Neuronal stem cell (in vitro differentiated cells): ENCODE measurements at places on chromosomes 11 and 22.

- DNase-seq: no peak
Measured at GRCh38 chr22:33922349-33922681, 2.0 kb upstream of the LARGE1 start.

DNA sequence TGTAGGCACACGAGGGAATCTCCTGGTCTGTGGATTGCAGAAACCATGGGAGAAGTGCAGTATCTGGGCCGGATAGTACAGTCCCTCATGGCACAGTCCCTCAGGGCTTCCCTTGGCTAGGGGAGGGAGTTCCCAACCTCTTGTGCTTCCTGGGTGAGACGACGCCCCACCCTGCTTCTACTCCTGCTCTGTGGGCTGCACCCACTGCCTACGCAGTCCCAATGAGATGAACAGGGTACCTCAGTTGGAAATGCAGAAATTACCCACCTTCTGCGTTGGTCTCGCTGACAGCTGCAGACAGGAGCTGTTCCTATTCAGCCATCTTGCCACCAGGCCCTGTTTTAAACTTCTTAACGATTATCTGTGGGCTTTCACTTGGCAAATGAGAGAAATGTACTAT lies 157.2 kb upstream of the CARD18 start:
- no peak for DNase-seq

GRCh38 chr11:75499423-75500190 lies 26.1 kb downstream of the GDPD5 start:
- DNase-seq: no peak

DNA sequence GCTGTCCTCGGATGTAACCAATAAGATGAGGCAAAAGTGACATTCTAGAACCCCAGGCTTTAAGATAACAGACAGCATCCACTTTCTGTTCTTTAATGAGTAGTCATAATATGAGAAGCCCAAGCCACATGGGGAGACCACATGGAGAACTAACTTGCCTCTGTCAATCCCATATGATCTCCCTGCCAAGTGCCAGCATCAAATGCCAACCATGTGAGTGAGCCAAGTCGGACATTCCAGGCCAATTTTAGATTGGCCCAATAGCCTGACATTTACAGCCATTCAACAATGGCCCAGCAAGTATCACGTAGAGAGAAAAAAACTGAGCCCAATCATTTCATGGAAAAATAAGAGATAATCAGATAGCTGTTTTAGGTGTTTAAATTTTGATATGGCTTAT lies 2048.3 kb upstream of the RAG2 start:
- DNase-seq: no peak

GRCh38 chr11:40924915-40925314 lies 534.5 kb downstream of the LRRC4C start:
- no peak for DNase-seq

GRCh38 chr11:134800826-134801225 lies 388.8 kb upstream of the B3GAT1 start:
- DNase-seq: no peak

DNA sequence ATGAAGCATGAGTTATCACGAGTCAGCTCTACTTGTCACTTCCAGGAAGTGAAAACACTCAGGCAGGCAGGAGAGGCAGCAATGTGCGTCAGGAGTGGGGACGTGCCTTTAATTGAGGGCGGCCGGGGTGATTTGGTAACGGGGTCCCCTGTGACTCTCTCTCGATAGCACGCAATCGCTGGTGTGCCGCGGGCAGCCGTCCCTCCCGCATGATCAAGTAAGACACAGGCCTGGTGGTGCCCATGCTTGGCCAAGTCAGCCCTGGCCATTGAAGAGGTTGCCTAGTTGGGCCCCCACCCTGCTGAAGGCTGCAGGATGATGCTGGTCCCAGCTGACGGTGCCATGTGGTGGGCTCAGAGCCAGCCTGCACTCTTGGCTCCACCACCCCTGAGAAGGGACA lies 29.7 kb downstream of the CACNG2 start:
- DNase-seq: no peak

- no peak for DNase-seq
Measured at GRCh38 chr22:45036154-45036553, 26.3 kb upstream of the PHF21B start.

DNA sequence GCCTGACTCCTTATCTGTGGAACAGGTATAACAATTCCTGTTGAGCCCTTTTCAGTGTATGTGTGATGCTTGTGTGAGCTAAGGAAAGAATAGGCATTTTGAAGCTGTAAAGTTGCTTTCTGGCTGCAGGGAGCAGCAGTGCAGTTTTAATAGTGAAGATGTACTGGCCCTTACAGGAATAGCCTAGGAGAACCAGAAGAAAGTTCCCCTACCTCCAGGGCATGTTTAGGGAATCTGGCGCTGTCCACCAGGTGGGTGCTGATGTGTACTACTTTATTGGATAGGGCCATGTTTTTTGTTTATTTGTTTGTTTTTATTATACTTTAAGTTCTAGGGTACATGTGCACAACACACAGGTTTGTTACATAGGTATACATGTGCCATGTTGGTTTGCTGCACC lies 11.5 kb downstream of the BMAL1 start:
- DNase-seq: no peak

- no peak for DNase-seq
Measured at GRCh38 chr11:90822996-90823395, 600.1 kb upstream of the CHORDC1 start.

DNA sequence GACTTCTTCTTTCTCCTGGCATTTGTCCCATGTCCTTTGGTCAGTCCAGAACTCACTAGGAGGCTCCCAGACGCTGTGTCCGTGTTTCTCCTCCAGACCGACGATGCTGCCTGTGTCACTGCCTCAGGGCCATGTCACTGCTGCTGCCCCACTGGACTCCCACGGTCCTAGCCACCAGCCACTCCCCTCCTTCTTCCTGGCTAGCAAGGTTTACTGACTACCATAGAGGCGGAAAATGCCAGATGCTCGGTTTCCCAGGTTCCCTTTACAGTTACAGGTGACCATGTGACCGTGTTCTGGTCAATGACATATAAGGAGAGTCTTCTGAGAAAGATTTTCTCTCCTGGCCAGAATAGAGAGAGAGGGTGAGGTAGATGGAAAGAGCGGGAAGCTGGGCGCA lies 40.7 kb upstream of the RBFOX2 start:
- DNase-seq: no peak

DNA sequence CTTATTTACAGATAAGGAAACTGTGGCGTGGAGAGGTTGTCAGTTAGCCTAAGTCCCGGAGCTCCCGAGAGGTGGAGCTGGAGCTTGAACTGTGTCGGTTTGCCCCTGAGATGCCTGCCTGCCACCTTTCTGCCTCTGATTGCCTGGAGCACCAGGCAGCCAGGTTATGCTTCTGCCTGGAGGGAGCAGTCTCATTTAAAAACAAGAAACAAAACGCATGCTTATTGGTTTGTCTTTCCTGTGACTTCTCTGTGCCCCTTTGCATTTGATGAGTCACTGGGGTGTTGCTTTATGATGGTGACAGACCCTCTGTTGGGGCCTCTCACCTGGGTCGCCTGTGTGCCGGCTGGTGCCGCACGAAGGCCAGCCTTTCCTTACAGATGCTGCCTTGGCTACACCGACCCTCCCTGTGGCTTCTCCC lies 12.2 kb downstream of the AP2A2 start:
- DNase-seq: no peak

GRCh38 chr22:30909306-30909705 lies 59.3 kb downstream of the MORC2 start:
- no peak for DNase-seq

- DNase-seq: no peak
Measured at GRCh38 chr11:91303749-91304148, 920.9 kb upstream of the FAT3 start.

GRCh38 chr11:40252236-40252635 lies 1207.2 kb downstream of the LRRC4C start:
- DNase-seq: no peak

DNA sequence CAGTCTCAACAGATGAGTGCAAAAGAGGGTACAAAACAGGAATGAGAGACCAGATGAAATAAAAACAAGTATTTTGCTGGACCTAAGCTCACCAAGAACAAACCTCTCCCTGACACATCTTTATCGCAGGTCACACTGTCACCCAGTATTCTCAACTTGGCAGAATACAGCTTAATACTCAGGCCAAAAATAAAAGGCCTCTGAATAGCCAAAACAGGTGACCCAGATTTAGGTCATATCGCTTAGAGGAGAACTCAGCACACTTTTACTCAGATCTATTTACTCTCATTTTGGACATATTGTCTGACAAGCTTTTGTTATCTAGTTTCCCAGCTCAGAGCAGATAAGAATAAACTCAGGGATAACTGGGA lies 216.9 kb upstream of the SYN3 start:
- DNase-seq: no peak

GRCh38 chr11:33987975-33988580 lies 63.5 kb upstream of the CAPRIN1 start:
- peak; percentile 73 for DNase-seq

DNA sequence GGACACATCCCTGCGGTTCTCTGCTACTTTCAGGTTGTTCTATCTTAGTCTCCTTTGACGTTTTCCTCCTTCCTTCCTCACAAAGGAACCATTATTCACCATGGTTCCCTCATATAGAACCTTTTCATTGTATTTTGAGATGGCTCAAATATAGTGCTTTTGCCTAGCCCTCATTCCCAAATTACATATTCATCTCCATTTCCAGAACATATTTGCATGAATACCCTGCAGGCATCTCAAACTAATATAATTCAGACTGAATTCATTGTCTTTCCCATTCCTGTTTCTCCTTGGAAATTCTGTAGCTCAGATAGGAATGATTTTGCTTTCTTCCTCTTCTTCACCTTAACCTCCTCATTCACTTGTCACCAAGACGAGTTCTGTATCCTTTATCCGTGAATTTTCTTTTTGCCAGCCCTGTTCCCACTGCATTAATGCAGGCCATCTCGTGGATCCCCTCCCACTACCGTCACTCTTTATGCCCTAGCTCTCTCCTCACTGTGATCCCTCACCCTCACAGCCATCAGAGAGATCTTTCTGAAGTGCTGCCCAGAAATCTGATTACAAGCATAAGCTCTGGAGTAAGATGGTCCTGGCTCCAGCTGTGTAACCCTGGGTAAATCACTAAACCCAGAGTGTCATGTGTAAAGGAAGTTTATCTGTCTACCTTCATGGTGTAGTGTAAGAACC lies 23.3 kb downstream of the PIWIL4 start:
- no peak for DNase-seq

DNA sequence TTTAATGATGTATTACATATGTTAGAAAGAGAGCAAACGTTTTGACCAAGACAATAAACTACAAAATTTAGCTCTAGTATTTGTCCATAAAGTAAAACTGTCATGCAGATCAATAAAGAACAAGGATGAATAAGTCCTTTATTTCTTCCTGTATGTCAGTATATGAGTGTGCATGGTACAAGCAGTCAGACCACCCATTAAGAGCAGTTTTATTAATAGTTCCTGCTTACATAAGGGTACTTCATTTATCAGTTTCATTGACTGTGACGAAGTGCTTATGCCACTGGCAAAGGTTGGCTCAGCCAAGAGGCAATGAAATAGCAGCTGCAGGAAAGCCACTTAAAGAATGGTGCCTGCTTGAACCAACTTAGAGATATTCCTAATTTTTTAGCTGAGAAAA lies 913.0 kb upstream of the CNTN5 start:
- DNase-seq: no peak

DNA sequence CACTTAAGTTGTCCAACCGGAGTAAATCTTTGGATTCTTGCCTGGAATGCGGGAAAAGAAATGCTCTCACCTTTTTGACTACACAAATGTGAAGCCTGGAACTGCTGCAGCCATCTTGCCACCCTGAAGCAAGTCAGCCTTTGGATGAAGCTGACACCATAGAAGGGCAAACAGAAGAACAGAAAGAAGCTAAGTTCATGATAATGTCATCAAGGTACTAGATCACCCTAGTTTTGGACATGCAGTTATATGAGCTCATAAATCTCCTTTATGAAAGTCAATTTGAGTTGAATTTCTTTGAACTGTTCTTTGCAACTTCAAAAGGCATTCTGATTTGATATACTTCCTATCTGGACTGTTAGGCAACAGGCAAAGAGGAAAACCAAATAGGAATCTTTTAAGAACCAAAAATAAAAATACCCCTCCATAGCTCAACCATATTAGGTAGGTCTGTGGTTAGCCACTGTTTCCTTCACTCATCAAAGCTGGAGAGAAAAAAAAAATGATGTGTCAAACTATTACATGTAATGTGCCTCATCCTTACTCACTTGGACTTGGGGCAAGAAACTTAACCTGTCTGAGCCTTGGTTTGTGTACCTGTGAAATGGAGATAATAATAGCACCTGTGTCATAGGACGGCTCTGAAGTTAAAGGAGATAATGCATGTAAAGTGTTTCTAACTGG lies 91.9 kb downstream of the WT1 start:
- DNase-seq: no peak

GRCh38 chr11:83680321-83680720 lies 394.2 kb upstream of the CCDC90B start:
- no peak for DNase-seq

DNA sequence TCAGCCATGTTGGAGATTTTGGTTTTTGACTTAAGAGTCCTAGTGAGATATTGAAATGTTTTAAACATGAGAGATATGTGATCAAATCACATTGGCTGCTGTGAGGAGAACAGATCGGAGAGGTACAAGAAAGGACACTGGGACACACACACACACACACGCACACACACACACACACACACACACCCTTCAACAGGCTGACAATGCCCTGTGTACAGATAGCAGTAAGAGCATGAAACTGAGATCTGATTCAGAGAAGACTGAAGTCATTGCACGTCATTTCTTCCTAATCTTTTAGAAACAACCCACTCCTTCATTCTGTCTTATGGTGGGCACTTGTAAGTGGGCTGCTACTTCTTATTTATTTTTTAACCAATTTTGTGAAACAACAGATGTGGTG lies 200.5 kb upstream of the E2F8 start:
- DNase-seq: no peak

DNA sequence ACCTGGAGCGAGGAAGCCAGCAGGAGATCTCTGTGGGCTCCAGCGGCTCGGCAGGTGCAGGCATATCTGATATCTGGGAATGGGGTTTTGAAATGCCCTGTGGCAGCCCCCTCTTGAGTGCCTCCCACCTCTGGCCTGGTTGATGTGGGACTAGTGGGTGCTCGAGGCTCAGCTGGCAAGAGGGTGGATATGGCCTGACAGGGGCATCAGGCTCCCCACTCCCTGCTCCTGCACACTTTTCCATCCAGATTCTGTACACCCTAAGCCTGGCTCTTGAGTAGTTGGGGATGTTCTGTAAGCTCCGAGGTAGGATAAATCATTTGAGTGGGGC lies 75.0 kb downstream of the SCN3B start:
- no peak for DNase-seq

- no peak for DNase-seq
Measured at GRCh38 chr11:91459840-91460239, 764.8 kb upstream of the FAT3 start.

GRCh38 chr11:59552844-59553243 lies 41.5 kb downstream of the OR4D9 start:
- DNase-seq: no peak

DNA sequence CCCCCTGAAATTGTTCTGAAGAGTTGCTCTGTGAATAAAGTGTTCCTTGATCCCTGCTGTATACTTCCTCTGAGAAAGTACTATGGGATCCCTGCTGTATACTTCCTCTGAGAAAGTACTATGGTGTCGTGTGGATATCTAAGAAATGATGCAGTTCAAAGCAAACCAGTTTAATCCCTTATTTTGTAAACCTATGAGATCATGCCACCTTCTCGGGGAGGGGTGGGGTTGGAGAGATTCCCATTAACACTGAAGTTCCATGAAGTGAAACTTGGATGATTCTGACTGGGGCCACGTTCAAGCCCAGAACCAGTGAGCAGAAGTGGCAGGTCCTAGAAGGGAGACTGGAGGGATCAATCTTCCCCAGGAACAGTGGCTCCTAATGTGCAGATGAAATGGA lies 13.0 kb upstream of the TP53AIP1 start:
- DNase-seq: no peak

GRCh38 chr11:133966921-133967598 lies 10.3 kb upstream of the IGSF9B start:
- DNase-seq: no peak
